MCF 10A (cell line): ENCODE measurements at places on chromosomes 16 and 17. TPM values are rescaled to one million over a fixed set of nuclear protein-coding genes. Genes with fewer than 3 reads are reported as not detected.

DNA sequence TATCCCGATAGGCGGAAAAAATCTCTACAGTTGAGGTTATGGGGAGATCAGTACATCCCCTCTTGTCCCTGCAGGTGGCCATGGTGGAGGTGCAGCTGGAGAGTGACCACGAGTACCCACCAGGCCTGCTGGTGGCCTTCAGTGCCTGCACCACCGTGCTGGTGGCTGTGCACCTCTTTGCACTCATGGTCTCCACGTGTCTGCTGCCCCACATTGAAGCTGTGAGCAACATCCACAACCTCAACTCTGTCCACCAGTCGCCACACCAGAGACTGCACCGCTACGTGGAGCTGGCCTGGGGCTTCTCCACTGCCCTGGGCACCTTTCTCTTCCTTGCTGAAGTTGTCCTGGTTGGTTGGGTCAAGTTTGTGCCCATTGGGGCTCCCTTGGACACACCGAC, 4.2 kb downstream of the ORAI3 start:
- H3K4me1 ChIP-seq: no peaks in the 10 kb centered on the region
- no peak overlapping the region for H3K4me3 ChIP-seq
- peaks cover 34% of the 10 kb centered on the region for H3K36me3 ChIP-seq
- no peak for DNase-seq
- no peaks in the 10 kb centered on the region for H3K27me3 ChIP-seq
- H3K27ac ChIP-seq: no peak overlapping the region

HMOX2 gene
- total RNA-seq: 60.4 and 65.6 TPM in 2 replicates

CYB5B gene
- 112 and 118 TPM in 2 replicates for total RNA-seq

DNA sequence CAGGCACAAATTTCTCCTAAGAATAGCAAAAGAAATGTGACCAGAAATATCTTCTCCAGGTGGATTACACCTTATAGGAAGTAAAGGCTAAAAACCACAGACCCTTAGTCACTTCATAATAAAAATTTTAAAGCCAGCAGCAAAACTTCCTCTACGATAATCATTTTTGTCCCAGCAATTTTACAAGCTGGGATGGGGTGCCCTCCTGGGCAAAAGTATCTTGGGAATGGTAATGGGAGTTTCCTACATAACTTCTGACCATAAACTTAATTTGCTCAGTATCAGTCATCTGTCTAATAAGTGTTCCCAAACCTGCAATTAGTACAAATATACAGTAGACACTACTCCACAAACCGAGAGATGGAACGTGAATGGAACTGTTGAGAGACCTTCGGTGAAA, 3.0 kb downstream of the PHF12 start:
- H3K27me3 ChIP-seq: no peaks in the 10 kb centered on the region
- peaks cover 6% of the 10 kb centered on the region for H3K4me1 ChIP-seq
- peak overlapping the region; percentile 85 for H3K27ac ChIP-seq
- no peak for DNase-seq
- peaks cover 57% of the 10 kb centered on the region for H3K36me3 ChIP-seq
- no peak overlapping the region for H3K4me3 ChIP-seq

TMC5 gene
- 0.10 and 0.16 TPM in 2 replicates for total RNA-seq
